ENCODE measurements at places on chromosomes 5 and 9.

- H3K4me1 ChIP-seq = no peaks in the 10 kb centered on the region
- no peak overlapping the region for H3K4me3 ChIP-seq
- H3K27me3 ChIP-seq = no peaks in the 10 kb centered on the region
- DNase-seq = no peak
Measured at GRCh38 chr5:104754311-104754995, 1191.9 kb upstream of the NUDT12 start.

DNA sequence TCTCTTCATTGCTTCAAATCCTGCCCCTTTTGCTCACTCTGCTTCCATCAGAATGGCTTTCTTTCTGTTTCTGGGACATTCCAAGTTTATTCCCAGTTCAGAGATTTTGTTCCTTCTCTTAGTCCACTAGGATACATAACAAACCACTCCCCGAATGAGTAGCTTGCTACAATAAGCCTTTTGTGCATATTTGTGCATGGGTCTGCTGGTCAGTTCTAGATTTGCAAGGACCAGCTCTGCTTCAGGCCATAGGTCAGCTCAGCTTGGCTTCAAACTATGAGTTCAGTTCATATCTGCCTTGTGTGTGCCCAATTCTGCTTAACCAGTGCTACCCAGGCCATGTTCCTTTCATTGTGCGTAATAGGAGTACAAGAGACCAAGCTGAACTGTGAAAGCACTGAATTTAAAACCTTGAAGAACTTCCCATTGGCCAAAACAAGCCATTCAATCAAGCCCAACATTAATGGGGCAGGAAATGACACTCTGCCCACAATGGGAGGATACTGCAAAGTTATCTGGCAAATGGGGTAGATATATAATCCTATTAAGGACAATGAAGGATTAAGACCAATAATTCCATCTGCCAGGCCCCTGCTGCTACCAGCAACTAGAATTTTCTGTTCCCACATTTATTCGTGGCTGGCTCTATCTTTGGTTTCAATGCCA lies 328.8 kb downstream of the PRELID2 start:
- no peaks in the 10 kb centered on the region for H3K27me3 ChIP-seq
- H3K4me1 ChIP-seq = peaks cover 2% of the 10 kb centered on the region
- H3K27ac ChIP-seq = no peak overlapping the region
- no peaks in the 10 kb centered on the region for H3K36me3 ChIP-seq

GRCh38 chr5:118146824-118147223 lies 841.5 kb downstream of the DTWD2 start:
- H3K27me3 ChIP-seq = no peaks in the 10 kb centered on the region
- H3K4me1 ChIP-seq = no peaks in the 10 kb centered on the region
- no peak overlapping the region for H3K27ac ChIP-seq
- DNase-seq = no peak

DNA sequence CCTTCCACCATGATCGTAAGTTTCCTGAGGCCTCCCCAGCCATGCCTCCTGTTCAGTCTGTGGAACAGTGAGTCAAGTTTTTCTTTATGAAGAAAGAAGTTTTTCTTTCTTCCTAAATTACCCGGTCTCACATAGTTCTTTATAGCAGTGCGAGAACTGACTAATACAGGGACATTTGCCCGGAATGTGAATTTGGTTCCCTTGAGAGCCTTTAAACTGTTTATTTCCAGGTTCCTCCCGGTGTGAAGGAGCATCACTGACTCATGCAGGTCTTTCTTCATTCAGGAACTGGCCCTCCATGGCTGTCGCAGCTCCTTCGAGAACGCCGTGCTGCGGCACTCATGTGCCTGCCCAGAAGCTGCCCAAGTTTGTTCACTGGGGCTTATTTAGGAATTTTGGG lies 87.7 kb downstream of the PTCH1 start:
- no peaks in the 10 kb centered on the region for H3K27me3 ChIP-seq
- peaks cover 4% of the 10 kb centered on the region for H3K4me1 ChIP-seq
- no peaks in the 10 kb centered on the region for H3K36me3 ChIP-seq
- no peak overlapping the region for H3K27ac ChIP-seq
- H3K4me3 ChIP-seq = no peak overlapping the region

GRCh38 chr9:18786911-18787650 lies 245.9 kb downstream of the SAXO1 start:
- peaks cover 10% of the 10 kb centered on the region for H3K4me1 ChIP-seq
- DNase-seq = no peak
- peak overlapping the region; percentile 0 for H3K27ac ChIP-seq
- no peaks in the 10 kb centered on the region for H3K36me3 ChIP-seq
- no peak overlapping the region for H3K4me3 ChIP-seq

- DNase-seq = no peak
- H3K27ac ChIP-seq = no peak overlapping the region
- H3K4me3 ChIP-seq = no peak overlapping the region
Measured at GRCh38 chr5:143233031-143233430, 170.5 kb downstream of the NR3C1 start.

DNA sequence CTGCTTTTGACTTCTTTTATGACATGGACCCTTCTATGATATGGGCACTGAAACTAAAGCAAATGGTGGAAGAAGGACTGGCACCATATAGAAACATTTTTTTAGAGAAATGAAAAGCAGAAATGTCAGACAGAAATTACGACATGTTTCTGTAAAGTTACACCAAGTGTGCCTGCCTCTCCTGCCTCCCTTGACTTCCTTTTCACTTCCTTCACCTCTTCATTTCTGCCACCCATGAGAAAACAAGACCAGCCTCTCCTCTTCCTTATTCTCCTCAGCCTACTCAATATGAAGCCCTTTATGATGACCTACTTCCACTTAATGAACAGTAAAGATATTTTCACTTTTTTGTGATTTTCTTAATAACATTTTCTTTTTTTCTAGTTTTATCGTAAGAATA lies 44.5 kb downstream of the ERCC6L2 start:
- peaks cover 3% of the 10 kb centered on the region for H3K4me1 ChIP-seq
- no peaks in the 10 kb centered on the region for H3K36me3 ChIP-seq
- DNase-seq = no peak
- H3K4me3 ChIP-seq = no peak overlapping the region
- no peak overlapping the region for H3K27ac ChIP-seq

GRCh38 chr5:14906628-14907027 lies 35.0 kb upstream of the ANKH start:
- H3K27ac ChIP-seq = no peak overlapping the region
- H3K36me3 ChIP-seq = no peaks in the 10 kb centered on the region
- no peaks in the 10 kb centered on the region for H3K4me1 ChIP-seq
- H3K4me3 ChIP-seq = no peak overlapping the region
- no peak for DNase-seq

- no peak overlapping the region for H3K4me3 ChIP-seq
- H3K27ac ChIP-seq = no peak overlapping the region
- H3K36me3 ChIP-seq = no peaks in the 10 kb centered on the region
- no peak for DNase-seq
- no peaks in the 10 kb centered on the region for H3K4me1 ChIP-seq
- H3K27me3 ChIP-seq = no peaks in the 10 kb centered on the region
Measured at GRCh38 chr9:8157683-8158324, 358.2 kb upstream of the DMAC1 start.

- H3K27ac ChIP-seq = no peak overlapping the region
- H3K4me1 ChIP-seq = no peaks in the 10 kb centered on the region
- no peak for DNase-seq
- H3K36me3 ChIP-seq = no peaks in the 10 kb centered on the region
Measured at GRCh38 chr5:30209755-30210154, 983.7 kb upstream of the CDH6 start.

DNA sequence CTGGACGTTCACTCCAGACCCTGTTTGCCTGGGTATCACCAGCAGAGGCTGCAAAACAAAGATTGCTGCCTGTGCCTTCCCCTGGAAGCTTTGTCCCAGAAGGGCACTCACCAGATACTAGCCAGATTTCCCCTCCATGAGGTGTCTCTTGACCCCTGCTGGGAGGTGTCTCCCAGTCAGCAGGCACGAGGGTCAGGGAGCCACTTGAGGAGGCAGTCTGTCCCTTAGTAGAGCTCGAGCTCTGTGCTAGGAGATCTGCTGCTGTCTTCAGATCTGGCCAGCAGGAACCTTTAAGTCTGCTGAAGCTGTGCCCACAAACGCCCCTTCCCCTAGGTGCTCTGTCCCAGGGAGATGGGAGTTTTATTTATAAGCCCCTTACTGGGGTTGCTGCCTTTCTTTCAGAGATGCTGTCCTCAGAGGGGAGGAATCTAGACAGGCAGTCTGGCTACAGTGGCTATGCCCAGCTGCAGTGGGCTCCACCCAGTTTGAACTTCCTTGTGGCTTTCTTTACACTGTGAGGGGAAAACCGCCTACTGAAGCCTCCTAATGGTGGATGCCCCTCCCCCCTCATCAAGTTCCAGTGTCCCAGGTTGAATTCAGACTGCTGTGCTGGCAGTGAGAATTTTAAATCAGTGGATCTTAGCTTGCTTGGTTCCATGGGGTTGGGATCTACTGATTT lies 253.9 kb downstream of the SPATA31D1 start:
- no peaks in the 10 kb centered on the region for H3K36me3 ChIP-seq
- H3K27me3 ChIP-seq = no peaks in the 10 kb centered on the region
- H3K27ac ChIP-seq = no peak overlapping the region
- H3K4me3 ChIP-seq = no peak overlapping the region
- no peak for DNase-seq

- H3K4me1 ChIP-seq = peaks cover 23% of the 10 kb centered on the region
- no peak overlapping the region for H3K4me3 ChIP-seq
- peak; percentile 93 for DNase-seq
- H3K27me3 ChIP-seq = no peaks in the 10 kb centered on the region
- no peaks in the 10 kb centered on the region for H3K36me3 ChIP-seq
- peak overlapping the region; percentile 95 for H3K27ac ChIP-seq
Measured at GRCh38 chr9:129253803-129254381, 75.8 kb upstream of the IER5L start.

- peaks cover 2% of the 10 kb centered on the region for H3K4me1 ChIP-seq
- no peak overlapping the region for H3K27ac ChIP-seq
- no peak for DNase-seq
- no peak overlapping the region for H3K4me3 ChIP-seq
- H3K36me3 ChIP-seq = no peaks in the 10 kb centered on the region
Measured at GRCh38 chr9:99828417-99829176, 6.9 kb downstream of the NR4A3 start.

- no peaks in the 10 kb centered on the region for H3K4me1 ChIP-seq
- no peaks in the 10 kb centered on the region for H3K27me3 ChIP-seq
- H3K36me3 ChIP-seq = no peaks in the 10 kb centered on the region
- peak overlapping the region; percentile 83 for H3K27ac ChIP-seq
- DNase-seq = no peak
Measured at GRCh38 chr5:65482296-65482735, 596 bp upstream of the ADAMTS6 start.

- H3K36me3 ChIP-seq = no peaks in the 10 kb centered on the region
- H3K4me3 ChIP-seq = no peak overlapping the region
- DNase-seq = no peak
Measured at GRCh38 chr9:83000765-83001164, 62.2 kb downstream of the RASEF start.

GRCh38 chr9:100108559-100108958 lies 9.5 kb downstream of the INVS start:
- no peaks in the 10 kb centered on the region for H3K36me3 ChIP-seq
- DNase-seq = no peak
- no peaks in the 10 kb centered on the region for H3K27me3 ChIP-seq
- no peak overlapping the region for H3K4me3 ChIP-seq
- H3K4me1 ChIP-seq = no peaks in the 10 kb centered on the region

DNA sequence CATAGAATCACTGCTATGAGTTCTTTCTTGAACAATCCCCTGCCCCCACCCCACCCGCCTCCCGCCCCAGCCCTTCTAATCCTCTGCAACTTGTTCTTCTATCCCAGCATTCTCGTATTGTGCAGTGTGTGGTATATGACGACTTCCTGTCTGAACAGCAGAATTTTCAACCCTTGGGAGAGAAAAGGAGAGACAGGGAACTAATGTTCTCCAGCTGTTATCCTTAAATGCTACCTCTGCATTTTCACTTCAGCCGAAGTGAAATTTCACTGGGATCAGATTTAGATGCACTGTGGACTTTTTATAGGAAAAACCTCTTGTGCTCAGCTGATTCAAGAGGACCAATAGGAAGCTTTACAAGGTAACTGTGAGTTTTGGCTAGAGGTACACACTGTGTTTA lies 2.2 kb downstream of the FBXL7 start:
- H3K4me1 ChIP-seq = peaks cover 9% of the 10 kb centered on the region
- H3K4me3 ChIP-seq = peak overlapping the region; percentile 81
- no peaks in the 10 kb centered on the region for H3K27me3 ChIP-seq
- no peaks in the 10 kb centered on the region for H3K36me3 ChIP-seq
- H3K27ac ChIP-seq = no peak overlapping the region

- H3K36me3 ChIP-seq = no peaks in the 10 kb centered on the region
- no peaks in the 10 kb centered on the region for H3K27me3 ChIP-seq
- no peaks in the 10 kb centered on the region for H3K4me1 ChIP-seq
Measured at GRCh38 chr9:21244836-21245235, 5.0 kb upstream of the IFNA14 start.

DNA sequence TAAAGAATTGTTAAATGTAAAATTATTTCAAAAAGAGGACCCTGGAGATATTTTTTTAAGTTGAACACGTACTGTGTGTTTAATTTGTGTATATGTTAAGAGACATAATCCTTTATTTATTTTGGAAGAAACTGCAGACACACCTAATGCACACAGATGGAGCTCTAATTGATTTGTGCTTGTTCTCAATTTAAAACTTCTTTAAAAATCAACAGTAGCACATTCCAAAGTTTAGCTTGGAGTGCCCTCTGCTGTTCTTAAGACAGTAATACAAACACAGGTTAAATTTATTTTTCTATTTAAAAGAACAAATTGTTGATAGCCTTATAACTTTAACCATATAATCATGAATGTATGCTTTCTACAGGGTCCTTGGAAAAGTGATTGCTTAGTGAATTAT lies 277.6 kb upstream of the ADAMTS16 start:
- no peaks in the 10 kb centered on the region for H3K27me3 ChIP-seq
- H3K27ac ChIP-seq = no peak overlapping the region
- no peaks in the 10 kb centered on the region for H3K36me3 ChIP-seq
- H3K4me3 ChIP-seq = no peak overlapping the region
- no peak for DNase-seq

DNA sequence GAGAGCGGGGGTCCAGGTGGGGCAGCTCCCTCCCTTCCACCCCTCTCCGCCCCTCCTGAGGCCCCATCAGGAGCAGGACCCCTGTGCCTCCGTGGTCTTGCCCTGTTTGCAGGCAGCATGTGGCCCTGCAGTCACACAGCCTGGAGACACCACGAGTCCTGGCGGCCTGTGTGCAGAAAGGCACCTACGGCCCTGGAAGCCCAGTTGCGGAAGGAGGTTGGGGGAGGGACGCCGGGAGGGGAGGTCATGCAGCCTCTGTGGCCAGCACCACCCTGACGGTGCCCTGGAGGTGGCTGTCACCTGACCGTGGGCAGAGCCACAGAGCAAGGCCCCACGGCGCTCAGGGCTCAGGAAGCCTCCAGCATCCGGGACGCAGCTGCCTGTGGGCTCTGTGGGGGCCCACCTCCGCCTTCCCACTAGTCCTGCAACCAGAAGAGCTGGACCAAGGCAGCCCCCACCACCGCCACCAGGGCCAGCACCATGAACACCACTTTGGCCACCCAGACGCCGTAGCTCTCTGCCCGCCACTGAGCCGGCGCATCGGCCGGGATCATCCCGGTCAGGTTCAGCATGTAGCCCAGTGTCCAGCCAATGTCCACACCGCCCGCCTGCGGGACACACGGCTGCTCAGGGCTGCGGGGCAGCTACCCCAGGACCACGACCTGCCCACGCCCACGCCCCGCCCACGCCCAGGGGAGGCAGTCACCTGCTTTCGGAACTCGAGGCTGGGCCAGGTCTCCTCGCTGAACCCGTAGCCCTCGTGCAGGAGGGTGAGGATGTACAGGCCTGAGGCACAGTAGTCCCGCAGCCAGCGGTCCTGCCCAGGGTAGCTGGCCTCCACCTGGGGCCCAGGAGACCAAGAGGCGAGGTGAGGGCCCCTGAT lies 6.4 kb downstream of the ENTPD8 start:
- no peaks in the 10 kb centered on the region for H3K36me3 ChIP-seq
- H3K27me3 ChIP-seq = no peaks in the 10 kb centered on the region
- no peak overlapping the region for H3K4me3 ChIP-seq
- no peak for DNase-seq
- no peak overlapping the region for H3K27ac ChIP-seq
- peaks cover 13% of the 10 kb centered on the region for H3K4me1 ChIP-seq
